ENCODE measurements at places on chromosomes 3 and 15.

GRCh38 chr3:13657660-13658435 is 108.9 kb downstream of the FBLN2 start:
- DNase-seq, result peak; percentile 83

- no peak for DNase-seq
These were observed 430 bp upstream of the PSTPIP1 start for GRCh38 chr15:76994496-76994895.

DNA sequence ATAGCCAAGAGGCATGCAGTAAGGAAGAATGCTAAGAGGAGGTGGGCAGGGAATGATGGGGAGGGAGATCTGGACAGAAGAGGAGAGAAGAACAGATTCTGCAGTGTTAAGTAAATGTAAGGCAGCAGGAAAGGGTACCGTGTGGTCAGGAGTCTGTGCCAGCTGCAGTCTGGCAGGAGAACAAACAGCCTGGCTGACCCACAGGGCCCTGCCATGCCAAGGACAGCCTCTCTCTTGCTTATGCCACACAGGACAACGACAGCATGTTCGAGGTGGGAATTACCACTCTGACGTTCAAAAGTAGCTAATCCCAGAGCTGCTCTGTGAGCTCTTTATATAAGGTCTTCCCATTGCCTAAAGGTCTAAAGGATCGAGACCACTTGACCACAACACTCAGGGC is 31.3 kb downstream of the DAPK2 start:
- DNase-seq, result no peak

DNA sequence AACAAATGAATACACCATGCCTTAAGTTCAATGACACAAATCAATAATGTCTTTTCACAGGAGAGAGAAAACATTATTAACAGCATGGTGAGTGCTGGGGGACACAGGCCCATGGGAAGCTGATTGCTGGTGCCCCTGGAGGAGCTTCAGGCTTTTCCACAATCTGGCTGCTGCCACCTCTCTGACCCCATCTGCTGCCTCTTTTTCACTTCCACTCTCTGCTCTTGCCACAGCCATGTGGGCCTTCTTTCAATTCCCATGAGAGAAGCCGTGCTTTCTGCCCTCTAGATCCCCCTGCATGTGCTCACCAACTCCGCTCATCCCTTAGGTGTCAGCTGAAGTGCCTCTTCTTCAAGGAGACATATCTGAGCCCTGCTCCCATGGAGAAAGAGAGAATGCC is 21.0 kb upstream of the CTXND1 start:
- DNase-seq, result no peak

DNA sequence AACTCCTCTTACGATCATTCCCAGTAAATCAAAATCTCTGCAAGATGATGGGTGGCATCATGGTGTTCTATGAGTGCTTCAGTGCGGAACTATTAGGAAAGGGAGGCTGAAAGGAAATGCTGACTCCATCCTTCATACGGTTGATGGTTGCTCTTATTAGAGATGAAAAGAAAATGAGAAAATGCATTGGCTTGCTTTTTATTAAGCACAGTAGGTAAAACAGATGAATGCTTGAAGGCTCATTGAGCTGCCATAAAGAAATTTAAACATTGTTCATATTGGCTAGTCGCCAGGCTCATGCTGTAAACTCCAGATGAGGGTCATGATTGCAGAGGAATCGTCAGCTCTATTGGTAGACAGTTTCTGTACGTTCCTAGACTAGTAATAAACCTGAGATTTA is 115.8 kb downstream of the EPHA3 start:
- DNase-seq, result peak; percentile 35

DNA sequence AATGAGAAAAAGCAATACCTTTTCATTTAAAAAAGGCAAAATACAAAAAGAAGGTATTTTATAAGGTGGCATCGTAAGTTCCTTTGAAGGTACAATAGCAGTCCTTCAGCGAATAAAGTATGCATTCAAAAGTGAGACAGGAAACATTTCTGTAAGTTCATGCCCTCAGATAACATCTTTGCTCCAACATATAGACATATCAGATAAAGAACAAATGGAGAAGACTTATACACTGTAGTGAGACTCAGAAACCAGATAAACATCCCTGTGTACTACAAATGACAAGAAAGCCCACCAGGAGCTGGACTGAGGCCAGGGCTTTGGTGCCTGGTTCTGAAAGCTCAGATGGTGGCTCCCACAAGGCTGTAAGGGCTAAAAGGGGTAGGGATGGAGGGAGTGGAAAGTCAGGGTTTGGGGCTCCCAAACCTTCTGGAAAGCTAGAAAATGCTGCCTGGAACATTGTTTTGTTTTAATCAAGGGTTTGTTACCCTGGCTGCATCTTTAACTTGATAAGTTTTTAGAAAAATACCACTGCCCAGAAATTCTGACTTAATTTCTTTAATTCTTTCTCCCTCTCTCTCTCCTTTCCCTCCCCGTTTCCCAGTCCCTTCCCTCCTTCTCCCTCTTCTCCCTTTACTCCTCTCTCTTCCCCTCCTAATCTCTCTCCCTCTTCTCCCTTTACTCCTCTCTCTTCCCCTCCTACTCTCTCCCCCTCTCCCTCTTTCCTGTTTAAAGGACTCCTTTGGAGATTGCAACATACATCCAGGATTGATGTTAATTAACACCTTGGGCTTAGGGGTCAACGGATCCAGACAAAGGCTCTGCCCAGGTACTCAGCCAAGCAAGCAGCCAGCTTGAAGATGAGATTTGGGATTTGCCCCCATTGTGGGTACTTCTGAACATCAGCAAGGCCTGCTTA is 126.1 kb downstream of the AQP9 start:
- DNase-seq, result no peak

DNA sequence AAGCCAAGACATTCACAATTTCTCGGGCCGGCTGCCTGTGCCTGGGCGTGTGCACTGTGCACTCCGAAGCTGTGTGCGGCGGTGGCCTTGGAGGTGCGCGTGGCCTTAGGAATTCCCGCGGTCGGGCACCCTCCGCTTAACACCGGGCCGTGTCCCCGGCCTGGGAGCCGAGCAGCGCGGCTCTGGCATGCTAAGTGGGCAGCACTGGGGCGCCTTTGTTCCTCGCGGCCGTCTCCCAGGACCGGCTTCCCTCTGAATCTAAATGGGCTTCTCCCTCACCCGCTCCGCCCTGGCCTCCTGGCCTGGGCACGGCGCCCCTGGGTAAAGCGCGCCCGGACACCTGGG is 498 bp upstream of the ARNT2 start:
- peak; percentile 63 for DNase-seq

DNA sequence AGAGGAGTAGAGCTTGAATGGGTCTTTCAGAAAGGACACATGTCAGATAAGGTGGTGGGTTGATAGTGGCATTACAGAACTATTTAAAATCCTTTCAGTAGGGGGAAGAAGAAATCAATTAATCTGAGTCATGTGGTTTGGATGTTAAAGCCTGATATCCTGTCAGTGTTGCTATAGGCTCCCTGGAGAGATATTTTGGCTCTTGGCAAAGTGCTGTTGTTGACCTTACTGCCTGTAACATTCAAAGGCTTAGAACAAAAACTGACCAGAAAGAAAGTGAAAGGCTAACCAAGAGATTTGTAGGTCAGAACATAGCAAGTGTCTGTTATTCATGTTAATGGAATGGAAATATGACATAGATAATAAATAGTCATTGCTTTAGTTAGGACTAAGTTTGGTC is 552.9 kb downstream of the DIPK2A start:
- no peak for DNase-seq

GRCh38 chr3:149366031-149366430 is 11.4 kb downstream of the TM4SF1 start:
- DNase-seq, result no peak

GRCh38 chr15:77533578-77534430 is 98.9 kb downstream of the LINGO1 start:
- DNase-seq, result no peak

GRCh38 chr15:82666606-82667005 is 19.4 kb upstream of the CPEB1 start:
- DNase-seq, result no peak

GRCh38 chr3:72143322-72143721 is 358.4 kb upstream of the PROK2 start:
- DNase-seq, result no peak

DNA sequence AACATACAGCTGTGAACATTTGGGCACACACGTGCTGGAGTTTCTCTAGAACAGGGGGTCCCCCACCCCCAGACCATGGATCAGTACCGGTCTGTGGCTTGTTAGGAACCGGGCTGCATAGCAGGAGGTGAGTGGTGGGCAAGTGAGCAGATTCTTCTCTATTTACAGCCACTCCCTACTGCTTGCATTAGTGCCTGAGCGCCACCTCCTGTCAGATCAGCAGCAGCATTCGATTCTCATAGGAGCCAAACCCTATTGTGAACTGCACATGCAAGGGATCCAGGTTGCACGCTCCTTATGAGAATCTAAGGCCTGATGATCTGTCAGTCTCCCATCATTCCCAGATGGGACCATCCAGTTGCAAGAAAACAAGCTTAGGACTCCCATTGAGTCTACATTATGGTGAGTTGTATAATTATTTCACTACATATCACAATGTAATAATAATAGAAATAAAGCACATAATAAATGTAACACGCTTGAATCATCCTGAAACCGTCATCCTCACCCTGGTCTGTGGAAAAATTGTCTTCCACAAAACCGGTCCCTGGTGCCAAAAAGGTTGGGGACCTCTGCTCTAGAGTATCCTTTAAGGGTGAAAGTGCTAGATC is 25.8 kb downstream of the CHRM5 start:
- no peak for DNase-seq
